ENCODE measurements at places on chromosomes 1 and 21.

GRCh38 chr1:167909691-167910180 lies 4.2 kb downstream of the ADCY10 start:
- no peak for DNase-seq

DNA sequence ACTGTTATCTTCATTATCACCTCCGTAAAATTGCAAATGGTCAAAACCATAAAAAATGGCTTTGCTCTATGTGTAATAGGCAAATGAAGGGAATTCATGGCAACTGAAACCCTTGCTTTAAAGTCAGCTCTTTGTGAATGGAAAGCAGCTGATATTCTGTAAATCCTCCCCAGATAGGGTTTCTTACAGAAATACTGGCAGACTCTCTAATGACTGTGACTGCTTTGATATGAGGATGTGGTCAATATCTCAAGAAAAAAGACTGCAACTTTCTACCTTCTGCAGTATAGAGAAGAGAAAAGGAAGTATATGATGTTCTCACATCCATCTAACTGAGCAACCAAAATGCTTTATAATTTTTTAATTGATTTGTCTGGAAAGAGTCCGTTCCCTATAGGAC lies 193.1 kb downstream of the ST6GALNAC3 start:
- DNase-seq, result no peak

GRCh38 chr21:26836528-26836927 lies 8.7 kb downstream of the ADAMTS1 start:
- DNase-seq, result no peak

GRCh38 chr1:182723200-182723599 lies 38.8 kb upstream of the RGS8 start:
- no peak for DNase-seq

GRCh38 chr1:161001525-161001924 lies 19.4 kb downstream of the F11R start:
- no peak for DNase-seq

DNA sequence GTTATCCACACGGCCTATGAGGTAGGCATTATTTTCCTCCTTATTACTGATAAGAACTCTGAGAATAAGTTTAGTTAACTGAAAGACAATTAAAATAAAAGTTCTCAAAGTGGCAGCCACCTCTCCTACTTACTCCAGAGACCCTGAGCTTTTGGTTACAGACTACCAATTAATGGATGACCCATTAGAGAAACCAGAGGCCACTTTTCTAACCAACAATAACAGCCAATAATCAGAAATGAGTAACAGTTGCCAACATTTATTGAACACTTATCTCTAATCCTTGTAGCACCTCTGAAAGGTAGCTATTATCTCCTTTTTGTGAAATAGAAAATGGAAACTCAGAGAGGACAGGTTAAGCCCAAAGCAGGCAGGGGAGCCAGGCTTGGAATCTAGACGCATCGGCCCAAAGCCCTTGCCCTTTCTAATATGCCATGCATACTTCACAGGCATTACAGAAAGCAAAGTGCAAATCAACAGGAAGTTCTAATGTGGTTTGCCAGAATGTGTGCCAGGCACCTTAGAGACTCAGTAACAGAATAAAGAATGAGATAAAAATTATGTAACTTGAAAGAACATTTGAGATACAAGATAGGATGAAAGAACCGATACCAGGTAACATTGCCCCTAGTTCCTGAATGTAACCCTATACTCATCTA lies 50.0 kb downstream of the BEND5 start:
- no peak for DNase-seq

All from astrocyte of the hippocampus (primary cell).